Omental fat pad (tissue), 4 donors: ENCODE measurements at places on chromosomes 6 and 20. TPM values are rescaled to one million over a fixed set of nuclear protein-coding genes. Genes with fewer than 3 reads are reported as not detected.

RNF144B gene
- 43.5 TPM for total RNA-seq

TAP2 gene
- 54.5 TPM for total RNA-seq

DNA sequence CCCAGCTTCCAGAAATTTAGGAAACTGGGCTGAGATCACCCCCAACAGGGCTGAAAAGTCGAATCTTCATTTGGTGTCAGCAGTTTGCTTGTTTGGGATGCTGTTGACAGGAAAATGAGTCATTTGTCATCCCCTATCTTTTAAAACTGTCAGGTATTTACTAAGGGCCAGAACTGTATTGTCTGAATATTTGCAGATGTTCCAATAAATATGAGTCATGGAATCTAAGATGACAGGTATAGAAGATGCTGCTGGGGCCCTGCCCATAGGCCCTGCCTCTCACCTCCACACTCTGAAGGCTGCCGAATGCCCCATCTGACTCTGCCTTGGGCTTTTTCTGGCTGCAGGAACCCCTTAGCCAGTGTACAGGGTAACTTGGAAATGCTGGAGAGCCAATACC lies 3.9 kb downstream of the ETV7 start:
- no peak for DNase-seq

VGLL2 gene
- total RNA-seq: not detected

- no peak for DNase-seq
These were observed 590.7 kb upstream of the FLRT3 start for GRCh38 chr20:14928083-14928482.

ETV7 gene
- 0.56 TPM for total RNA-seq

GRCh38 chr6:107735906-107736635 lies 88.0 kb downstream of the SCML4 start:
- no peak for DNase-seq

DNA sequence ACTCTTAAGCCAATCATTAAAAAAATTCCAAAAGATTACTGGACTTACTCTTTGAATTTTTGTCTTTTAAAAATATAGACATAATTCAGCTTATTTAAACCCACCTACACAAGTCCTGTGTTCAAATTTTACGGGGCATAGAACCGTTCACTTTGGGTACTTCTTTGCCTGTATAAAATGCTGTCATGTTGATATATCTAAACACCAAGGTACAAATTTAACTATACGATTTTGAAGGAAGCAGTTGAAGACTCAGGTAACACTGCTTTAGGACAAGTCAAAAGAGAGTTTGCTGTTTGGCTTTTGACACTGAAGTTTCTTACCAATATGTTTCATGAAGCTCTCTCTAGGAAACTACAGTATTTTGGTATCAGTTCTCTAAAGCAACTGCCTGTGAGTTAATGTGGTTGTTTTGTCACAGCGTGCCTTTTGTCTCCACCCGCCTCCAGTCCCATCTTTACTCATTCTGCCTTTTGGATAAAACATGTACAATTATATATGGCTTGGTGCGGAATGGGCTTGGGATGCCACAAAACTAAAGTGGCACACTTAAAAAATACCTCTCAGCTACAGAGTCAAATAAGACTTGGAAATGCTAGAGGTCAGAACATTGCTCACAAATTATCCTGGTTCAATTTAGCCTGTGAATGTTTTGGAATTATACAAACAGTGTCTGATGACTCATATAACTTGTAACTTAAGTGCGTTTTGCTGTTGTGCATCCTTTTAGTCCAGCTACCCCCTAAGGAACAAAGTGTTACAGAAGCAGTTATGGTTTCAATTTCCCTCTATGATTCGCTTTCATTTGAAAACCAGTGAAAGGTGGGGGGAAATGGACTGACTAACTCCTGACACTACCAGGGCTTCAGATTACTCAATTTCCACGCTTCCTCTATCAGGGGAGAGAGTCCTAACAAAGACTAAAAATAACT lies 38.7 kb downstream of the RGS17 start:
- no peak for DNase-seq
